ENCODE measurements at places on chromosomes 1 and 21. TPM values are rescaled to one million over a fixed set of nuclear protein-coding genes. Genes with fewer than 3 reads are reported as not detected.

ANKRD35 gene
- 2.4 TPM for total RNA-seq

RAB29 gene
- 24.4 TPM for total RNA-seq

RAB3B gene
- total RNA-seq, result not detected

OR2L8 gene
- not detected for total RNA-seq

IVL gene
- not detected for total RNA-seq

LMX1A gene
- 0.51 TPM for total RNA-seq

C1orf141 gene
- total RNA-seq, result not detected

KCNA3 gene
- total RNA-seq, result 1.9 TPM

LHX4 gene
- not detected for total RNA-seq

COL9A2 gene
- total RNA-seq, result 1.8 TPM

S100A7 gene
- total RNA-seq, result not detected

ZBTB18 gene
- total RNA-seq, result 9.2 TPM

RIPK4 gene
- total RNA-seq, result not detected

L1TD1 gene
- not detected for total RNA-seq

DCST2 gene
- not detected for total RNA-seq

CD52 gene
- 4.7 TPM for total RNA-seq

IFI6 gene
- 61.9 TPM for total RNA-seq

STUM gene
- 1.7 TPM for total RNA-seq

TCEA3 gene
- total RNA-seq, result 8.0 TPM

B3GALNT2 gene
- total RNA-seq, result 18.7 TPM

PLA2G2F gene
- total RNA-seq, result not detected

CLDN19 gene
- not detected for total RNA-seq

KIF17 gene
- total RNA-seq, result 2.0 TPM

SLC35E2B gene
- total RNA-seq, result 31.3 TPM

SF3B4 gene
- total RNA-seq, result 7.5 TPM

SAMD13 gene
- total RNA-seq, result 1.1 TPM

TLCD4 gene
- total RNA-seq, result 22.7 TPM

MYOG gene
- not detected for total RNA-seq

HCRTR1 gene
- not detected for total RNA-seq

GPR37L1 gene
- total RNA-seq, result 0.16 TPM

TMEM125 gene
- total RNA-seq, result not detected

SPRR2F gene
- not detected for total RNA-seq

FAM43B gene
- total RNA-seq, result not detected

FOXD2 gene
- total RNA-seq, result under 0.01 TPM

ZBTB40 gene
- total RNA-seq, result 12.2 TPM

PLEKHN1 gene
- 0.33 TPM for total RNA-seq

GJA9 gene
- total RNA-seq, result not detected

TFF3 gene
- total RNA-seq, result 4.6 TPM

KRTAP11-1 gene
- total RNA-seq, result not detected

FCAMR gene
- total RNA-seq, result not detected

NBPF6 gene
- not detected for total RNA-seq

SLAMF7 gene
- 0.49 TPM for total RNA-seq

TDRD5 gene
- total RNA-seq, result 1.5 TPM

SYCP1 gene
- 0.44 TPM for total RNA-seq

HORMAD1 gene
- total RNA-seq, result 4.4 TPM

SMPDL3B gene
- total RNA-seq, result 0.66 TPM

OR6K3 gene
- total RNA-seq, result not detected

ABCB10 gene
- 20.2 TPM for total RNA-seq

AMY1A gene
- not detected for total RNA-seq

ARHGAP30 gene
- total RNA-seq, result 6.0 TPM

LENEP gene
- total RNA-seq, result not detected

FUBP1 gene
- 96.7 TPM for total RNA-seq

ZNF593OS gene
- not detected for total RNA-seq

GNAT2 gene
- not detected for total RNA-seq

CLCA4 gene
- total RNA-seq, result not detected

FCMR gene
- 1.7 TPM for total RNA-seq

C1orf56 gene
- total RNA-seq, result 6.2 TPM

TBX19 gene
- 4.2 TPM for total RNA-seq

Data from subcutaneous adipose tissue (tissue), 4 donors.